Smooth muscle cell of the pulmonary artery (primary cell): ENCODE measurements at places on chromosomes 2 and 18. TPM values are rescaled to one million over a fixed set of nuclear protein-coding genes. Genes with fewer than 3 reads are reported as not detected.

The KCNG2 gene
- total RNA-seq: not detected in 2 replicates

The CIB4 gene
- total RNA-seq: not detected in 2 replicates

The GULP1 gene
- 27.3 and 35.6 TPM in 2 replicates for total RNA-seq

The ACVR1 gene
- 59.2 and 62.4 TPM in 2 replicates for total RNA-seq

The PROM2 gene
- 0.20 and 0.56 TPM in 2 replicates for total RNA-seq

The ASAP2 gene
- 63.4 and 72.9 TPM in 2 replicates for total RNA-seq

The TACR1 gene
- 0.26 and 0.73 TPM in 2 replicates for total RNA-seq

The MROH2A gene
- total RNA-seq: not detected in 2 replicates

The ALK gene
- total RNA-seq: 0.07 TPM in 1 of 2 replicates, not detected in the other

The AFF3 gene
- total RNA-seq: 3.4 and 7.5 TPM in 2 replicates

The RAX gene
- total RNA-seq: not detected in 2 replicates

The MEIS1 gene
- 23.6 and 55.8 TPM in 2 replicates for total RNA-seq

The GPR17 gene
- not detected in 2 replicates for total RNA-seq

The IL37 gene
- total RNA-seq: not detected in 2 replicates

The DNAH6 gene
- total RNA-seq: 0.07 and 0.13 TPM in 2 replicates

The HK2 gene
- 113 and 133 TPM in 2 replicates for total RNA-seq

The SLC4A3 gene
- 4.0 and 7.0 TPM in 2 replicates for total RNA-seq

The IL1RN gene
- not detected in 2 replicates for total RNA-seq

The SLC9A4 gene
- 0.03 TPM in 1 of 2 replicates, not detected in the other for total RNA-seq

The WIPF1 gene
- 16.9 and 20.5 TPM in 2 replicates for total RNA-seq

The MAP3K19 gene
- not detected in 2 replicates for total RNA-seq

The DBI gene
- 45.1 and 52.4 TPM in 2 replicates for total RNA-seq

The TRIM43B gene
- total RNA-seq: not detected in 2 replicates

The BOLA3 gene
- 14.7 and 18.1 TPM in 2 replicates for total RNA-seq

The IL36A gene
- total RNA-seq: not detected in 2 replicates

The ATAD2B gene
- 8.5 and 10.7 TPM in 2 replicates for total RNA-seq

The RGPD4 gene
- total RNA-seq: under 0.01 TPM in 1 of 2 replicates, not detected in the other

The PID1 gene
- total RNA-seq: 35.6 and 48.6 TPM in 2 replicates

The EFR3B gene
- 0.85 and 2.4 TPM in 2 replicates for total RNA-seq

The ADRA2B gene
- 0.33 and 14.9 TPM in 2 replicates for total RNA-seq

The R3HDM1 gene
- total RNA-seq: 8.4 and 9.5 TPM in 2 replicates

The BBS5 gene
- total RNA-seq: 6.1 TPM in 2 replicates

The STK17B gene
- 60.5 and 86.0 TPM in 2 replicates for total RNA-seq

The COL4A4 gene
- 5.3 and 7.7 TPM in 2 replicates for total RNA-seq

The RAB6C gene
- not detected in 2 replicates for total RNA-seq

The TANK gene
- 53.8 and 81.3 TPM in 2 replicates for total RNA-seq

The SERPINB7 gene
- 0.07 and 0.46 TPM in 2 replicates for total RNA-seq

The CTNNA2 gene
- total RNA-seq: 0.07 TPM in 1 of 2 replicates, not detected in the other
